ENCODE measurements at places on chromosomes 12 and 14. TPM values are rescaled to one million over a fixed set of nuclear protein-coding genes. Genes with fewer than 3 reads are reported as not detected.

The HNF1A gene
- not detected for total RNA-seq

DNA sequence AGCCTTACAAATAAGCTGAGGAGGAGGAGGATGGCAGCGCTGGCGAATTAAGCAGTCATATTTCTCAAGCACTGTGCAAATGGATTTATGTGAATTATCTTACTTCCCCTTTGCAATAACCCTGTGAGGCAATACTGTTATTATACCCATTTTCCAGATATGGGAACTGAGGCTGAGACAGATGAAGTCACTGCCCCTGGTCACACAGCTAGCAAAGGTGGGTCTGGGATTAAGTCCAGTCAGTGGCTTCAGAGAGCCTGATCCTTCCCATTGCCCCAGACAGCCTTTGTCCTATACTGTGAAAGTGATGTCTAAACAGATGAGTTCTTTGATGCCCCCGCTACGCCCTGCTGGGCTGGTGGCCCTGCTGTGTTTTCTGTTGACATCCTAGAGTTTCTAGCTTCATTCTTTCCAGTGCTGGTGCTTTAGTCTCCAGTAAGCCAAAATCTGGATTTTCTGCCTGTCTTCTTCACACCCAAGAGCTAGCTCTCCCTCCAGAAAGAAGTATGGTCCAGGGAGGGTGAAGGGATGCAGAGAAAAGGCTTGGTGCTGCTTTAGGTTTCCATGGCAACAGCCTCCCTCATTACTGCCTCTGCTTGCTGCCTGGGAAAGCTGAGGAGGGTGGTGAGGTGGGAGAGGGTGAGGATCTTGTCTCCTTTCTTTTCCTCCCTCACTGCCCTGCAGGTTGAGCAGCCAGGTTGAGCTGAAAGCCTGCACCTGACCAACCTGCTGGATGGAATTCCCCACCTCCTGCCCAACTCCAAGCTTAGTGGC lies 30.7 kb downstream of the TMEM63C start:
- no peak for DNase-seq

- no peak for DNase-seq
Measured at GRCh38 chr12:104280717-104281458, 22.7 kb upstream of the EID3 start.

DNA sequence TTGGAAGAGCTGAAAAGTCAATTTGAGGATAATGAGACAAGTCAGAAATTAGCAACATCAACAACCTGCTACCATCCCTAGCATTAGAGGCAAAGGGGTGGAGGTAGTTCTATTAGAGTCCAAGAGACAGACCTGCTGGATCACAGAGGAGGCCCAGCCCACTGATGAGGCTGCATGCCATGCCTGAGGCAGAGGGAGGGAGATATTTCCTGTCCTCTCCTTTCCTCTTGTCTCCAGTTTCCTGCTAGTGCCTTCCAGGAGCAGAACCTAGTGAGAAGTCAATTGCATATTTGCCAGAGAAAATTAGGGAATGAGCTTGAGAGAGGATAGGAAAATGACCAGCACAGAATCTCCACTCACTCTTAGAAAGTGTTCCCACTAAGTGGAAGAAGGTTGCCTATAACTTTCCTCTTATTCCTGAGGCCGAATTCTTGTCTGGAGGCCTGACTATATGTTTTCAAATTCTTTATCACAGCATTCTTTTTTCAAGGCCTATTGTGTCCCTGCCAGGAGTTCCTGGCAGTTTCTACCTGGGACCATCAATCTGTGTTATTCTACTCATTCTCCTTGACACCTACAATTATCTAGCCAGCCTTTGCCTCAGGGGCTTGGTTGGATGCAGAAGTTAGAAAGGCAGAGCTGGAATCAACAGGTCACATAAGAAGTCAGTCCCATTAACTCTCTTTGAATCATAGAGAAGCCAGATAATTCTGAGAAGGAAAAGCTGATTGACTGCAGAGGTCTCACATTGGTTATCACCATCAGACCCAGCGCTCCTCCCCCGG lies 121.9 kb downstream of the EMP1 start:
- no peak for DNase-seq

DNA sequence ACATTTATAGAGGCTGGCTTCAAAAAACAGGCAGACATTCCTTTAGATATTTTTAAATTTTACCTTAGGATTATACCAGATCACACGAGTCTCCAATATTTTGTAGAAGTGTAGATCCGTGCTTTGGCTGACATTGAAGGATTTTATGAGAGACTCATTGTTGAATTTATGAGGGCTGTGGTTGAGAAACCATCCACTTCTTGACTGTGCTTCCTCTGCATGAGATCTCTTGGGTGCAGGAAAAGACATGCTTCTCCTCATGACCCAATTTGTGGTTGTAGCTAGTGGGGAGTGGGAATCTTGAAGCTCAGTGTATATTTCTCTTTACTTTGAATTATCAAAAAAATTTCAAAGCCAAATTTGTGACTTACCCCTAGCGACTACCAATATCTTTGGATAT lies 36.7 kb upstream of the NKX2-8 start:
- DNase-seq, result no peak

DNA sequence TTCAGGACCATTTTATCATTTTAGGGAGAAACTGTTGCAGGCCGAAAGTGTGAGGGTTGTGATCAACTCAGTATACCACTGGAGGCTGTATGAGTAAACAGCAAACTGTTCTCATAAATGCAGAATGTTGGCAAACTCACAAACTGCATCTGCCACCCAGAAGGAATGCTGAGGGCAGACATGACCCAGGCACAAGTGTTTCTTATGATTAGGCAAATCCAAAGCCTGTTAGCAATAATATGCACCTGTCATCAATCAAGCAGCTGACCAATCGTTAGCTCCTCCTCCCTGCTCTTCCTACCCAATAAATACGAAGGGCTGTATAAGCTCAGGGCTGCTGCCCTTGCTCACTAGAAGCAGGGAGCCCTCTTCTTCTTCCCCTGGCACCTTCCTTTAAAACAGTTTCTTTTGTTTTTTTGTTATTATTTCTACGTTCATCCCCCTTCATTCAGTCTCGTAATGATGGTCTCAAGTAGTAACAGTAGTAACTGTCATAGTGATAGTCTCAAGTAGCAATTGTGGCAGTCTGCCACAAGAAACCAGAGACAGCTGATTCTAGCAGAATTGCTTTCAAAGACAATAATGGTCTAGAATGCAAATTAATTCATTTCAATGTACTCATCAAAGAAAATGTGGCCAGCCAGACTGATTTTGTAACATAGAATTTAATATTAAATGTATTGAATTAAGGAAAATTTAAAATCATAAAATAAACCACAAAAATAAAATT lies 15.2 kb upstream of the CCDC175 start:
- no peak for DNase-seq

The PTPN6 gene
- 0.29 TPM for total RNA-seq

DNA sequence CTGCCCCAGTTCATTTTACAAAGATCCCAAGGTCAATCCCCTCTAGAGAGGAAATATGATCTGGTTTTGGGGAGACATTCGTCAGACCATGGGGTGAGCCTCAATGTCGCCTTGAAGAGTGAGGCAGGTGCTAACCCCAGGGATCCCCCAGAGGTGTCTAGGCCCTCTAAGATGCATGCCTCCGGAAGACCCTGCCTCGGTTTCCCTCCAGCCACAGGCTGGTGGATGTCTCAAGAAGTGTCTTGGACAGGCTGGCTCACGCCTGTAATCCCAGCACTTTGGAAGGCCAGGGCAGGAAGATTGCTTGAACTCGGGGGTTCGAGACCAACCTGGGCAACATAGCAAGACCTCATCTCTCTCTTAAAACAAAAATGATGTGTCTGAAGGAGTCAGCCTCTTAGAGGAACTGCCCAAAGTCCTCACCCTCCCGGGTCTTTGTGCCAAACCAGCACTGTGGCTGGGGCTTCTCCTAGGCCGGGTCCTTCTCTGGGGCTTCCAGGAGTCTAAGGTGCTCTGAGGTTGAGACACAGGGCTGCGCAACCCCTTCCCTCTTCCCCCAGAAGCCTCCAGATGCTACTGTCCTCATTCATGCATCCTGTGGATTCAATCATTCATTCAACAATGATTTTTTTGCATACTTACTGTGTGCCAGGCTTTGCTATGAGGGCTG lies 24.7 kb upstream of the BEGAIN start:
- no peak for DNase-seq

DNA sequence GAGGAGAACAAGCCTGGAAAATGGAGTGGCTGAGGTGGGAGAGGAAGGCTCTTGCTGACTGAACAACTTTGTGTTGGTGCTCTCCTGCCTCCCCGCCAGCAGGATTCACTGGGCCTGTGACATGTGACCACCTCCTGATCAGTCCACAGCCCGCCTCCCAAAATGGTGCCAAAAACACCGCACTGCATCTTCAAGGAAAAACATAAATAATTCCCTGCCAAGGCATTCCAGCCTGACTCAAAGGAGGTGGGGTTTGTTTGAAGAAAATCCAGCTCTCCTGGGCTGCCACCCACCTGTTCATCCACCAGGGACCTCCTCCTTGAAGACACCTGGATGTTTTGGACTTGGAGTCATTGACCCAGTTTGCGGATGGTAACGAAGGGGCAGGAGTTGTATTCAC lies 83.8 kb upstream of the PIWIL1 start:
- DNase-seq, result no peak

The DCN gene
- total RNA-seq, result 16.2 TPM

The WASHC3 gene
- 67.8 TPM for total RNA-seq

DNA sequence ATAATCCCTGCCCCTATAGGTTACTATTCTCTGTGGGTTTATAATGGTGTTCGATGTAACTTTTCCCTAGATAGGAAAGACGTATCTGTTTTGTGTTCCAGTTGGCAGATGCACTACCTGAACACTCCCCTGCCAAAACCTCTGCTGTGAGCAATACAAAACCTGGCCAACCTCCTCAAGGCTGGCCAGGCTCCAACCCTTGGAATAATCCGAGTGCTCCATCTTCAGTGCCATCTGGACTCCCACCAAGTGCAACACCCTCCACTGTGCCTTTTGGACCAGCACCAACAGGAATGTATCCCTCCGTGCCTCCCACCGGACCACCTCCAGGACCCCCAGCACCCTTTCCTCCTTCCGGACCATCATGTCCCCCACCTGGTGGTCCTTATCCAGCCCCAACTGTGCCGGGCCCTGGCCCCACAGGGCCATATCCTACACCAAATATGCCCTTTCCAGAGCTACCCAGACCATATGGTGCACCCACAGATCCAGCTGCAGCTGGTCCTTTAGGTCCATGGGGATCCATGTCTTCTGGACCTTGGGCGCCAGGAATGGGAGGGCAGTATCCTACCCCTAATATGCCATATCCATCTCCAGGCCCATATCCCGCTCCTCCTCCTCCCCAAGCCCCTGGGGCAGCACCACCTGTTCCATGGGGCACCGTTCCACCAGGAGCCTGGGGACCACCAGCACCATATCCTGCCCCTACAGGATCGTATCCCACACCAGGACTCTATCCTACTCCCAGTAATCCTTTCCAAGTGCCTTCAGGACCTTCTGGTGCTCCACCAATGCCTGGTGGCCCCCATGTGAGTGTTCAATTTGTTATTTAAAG lies 11.3 kb downstream of the MAPK1IP1L start:
- no peak for DNase-seq

DNA sequence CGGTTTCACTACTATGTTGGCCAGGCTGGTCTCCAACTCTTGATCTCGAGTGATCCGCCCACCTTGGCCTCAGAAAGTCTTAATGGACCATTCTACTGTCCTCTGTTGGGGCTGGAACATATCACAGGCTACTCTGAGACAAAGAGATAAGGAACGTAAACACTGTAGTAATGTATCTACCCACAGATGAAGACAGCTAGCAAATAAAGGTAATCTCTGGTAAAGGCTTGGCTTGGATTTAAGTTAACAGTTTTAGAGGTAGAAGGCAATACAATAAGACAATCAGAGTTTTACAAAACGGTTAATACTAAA lies 44.6 kb upstream of the ISM2 start:
- DNase-seq, result no peak

DNA sequence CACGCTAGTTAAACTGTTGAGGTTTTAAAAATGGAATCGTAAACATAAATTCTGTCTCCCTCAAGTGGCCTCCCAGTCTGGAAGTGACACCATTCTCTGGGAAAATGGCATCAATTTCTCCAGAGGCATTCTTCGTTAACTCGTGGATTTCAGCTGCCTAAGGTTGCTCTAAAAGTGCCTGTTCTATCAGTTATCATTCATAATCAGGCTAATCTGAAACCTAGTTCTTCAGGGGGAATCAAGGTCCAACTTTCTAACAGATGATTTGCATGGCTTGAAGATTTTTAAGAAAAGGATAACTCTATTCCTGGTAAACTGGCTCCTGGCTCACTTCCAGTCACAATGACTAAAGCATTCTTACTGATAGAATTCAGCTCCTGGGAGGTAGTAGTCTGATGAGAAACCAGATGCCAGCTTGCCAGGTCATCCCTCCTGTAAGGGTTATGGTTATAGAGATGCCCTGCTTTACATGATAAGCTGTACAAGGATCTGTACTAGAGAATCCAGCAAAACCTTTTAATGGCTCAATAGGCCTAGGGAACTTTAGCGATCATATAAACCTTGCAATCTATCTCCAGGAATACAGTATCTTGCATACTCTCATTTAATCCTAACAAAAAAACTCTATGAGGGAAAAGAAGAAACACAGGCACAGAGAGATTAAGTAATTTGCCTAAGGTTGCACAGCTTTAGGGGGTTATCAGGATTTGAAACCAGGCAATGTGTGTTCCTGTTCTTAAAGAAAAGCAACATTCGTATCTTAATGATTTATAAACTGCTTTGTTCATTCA lies 1.5 kb downstream of the L3HYPDH start:
- DNase-seq, result no peak

The PGF gene
- 529 TPM for total RNA-seq

The KDM5A gene
- total RNA-seq, result 56.2 TPM

- DNase-seq, result peak; percentile 96
Measured at GRCh38 chr12:95634622-95635621, 83.6 kb upstream of the USP44 start.

DNA sequence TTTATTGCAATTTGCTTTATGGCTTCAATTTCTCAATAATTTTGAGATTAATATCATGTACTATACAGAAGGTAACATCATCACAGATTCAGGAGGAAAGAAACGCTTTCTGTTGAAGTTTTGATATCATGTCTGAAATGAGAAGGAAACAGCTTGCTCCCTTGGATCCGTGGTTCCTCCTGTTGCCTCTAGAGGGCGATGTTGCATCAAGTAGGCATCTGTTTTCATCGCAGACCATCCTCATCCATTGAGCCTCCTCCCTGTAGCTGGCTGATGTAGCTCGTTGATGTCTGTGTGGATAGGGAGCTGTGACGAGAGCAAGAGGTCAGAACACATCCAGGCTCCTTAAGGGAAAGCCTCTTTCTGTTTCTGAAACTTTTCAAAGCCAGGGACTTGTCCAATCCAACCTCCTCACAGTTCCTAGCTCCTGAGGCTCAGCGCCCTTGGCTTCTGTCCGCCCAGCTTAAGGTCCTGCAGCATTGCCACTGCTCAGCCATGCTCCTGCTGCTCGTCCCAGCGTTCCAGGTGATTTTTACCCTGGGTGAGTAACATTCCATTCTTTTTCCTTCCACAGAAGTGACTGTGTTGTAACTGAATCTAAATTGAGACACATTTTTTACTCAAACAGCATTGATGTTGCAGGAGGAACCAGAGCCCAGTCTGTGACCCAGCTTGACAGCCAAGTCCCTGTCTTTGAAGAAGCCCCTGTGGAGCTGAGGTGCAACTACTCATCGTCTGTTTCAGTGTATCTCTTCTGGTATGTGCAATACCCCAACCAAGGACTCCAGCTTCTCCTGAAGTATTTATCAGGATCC lies 304.8 kb upstream of the OR4E1 start:
- DNase-seq, result no peak

The SERPINA9 gene
- total RNA-seq, result not detected
